Cerebellar cortex (tissue), 1 donor: ENCODE measurements at places on chromosomes 7 and 10.

GRCh38 chr10:29670761-29671160 lies 36.0 kb upstream of the SVIL start:
- DNase-seq = no peak

DNA sequence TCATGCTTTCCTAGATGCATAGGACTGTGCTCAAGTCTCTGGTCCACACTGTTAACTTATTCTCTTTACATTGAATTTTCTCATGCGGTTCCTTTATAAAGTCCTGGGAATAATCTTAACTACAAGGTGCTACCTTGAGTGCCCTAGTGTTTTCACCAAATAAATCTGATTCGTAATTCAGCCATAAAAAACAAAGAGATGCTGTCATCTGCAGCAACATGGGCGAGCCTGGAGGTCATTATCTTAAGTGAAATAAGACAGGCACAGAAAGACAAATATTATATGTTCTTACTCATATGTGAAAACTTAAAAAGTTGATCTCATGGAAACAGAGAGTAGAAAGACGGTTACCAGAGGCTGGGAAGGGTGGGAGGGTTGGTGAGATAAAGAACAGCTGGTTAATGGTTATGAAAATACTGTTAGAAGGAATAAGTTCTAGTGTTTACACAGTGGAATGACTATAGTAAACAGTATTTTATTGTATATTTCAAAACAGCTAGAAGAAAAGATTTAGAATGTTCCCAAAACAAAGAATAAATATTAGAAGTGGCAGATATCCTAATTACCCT lies 38.3 kb downstream of the NT5C3A start:
- no peak for DNase-seq

DNA sequence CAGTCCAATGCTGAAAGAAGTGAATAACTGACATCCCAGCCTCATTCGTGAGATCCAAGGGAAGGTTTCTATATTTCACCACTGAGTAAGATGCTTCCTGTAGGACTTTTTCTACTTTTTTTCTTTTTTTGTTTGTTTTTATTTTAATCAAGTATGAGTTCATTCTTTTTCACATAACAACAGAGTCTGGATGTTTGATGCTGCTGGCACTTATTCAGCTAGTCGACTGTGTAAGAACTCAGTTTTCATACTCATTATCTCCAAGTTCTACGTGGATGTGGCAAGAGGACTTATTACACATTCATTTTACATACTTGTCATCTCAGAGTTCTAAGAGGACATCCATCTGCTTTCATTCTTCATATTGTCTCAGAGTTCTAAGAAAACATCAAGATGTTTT lies 86.9 kb downstream of the CPXM2 start:
- no peak for DNase-seq

- no peak for DNase-seq
Observed at GRCh38 chr7:142908921-142909890, 23.7 kb upstream of the TRPV6 start.

DNA sequence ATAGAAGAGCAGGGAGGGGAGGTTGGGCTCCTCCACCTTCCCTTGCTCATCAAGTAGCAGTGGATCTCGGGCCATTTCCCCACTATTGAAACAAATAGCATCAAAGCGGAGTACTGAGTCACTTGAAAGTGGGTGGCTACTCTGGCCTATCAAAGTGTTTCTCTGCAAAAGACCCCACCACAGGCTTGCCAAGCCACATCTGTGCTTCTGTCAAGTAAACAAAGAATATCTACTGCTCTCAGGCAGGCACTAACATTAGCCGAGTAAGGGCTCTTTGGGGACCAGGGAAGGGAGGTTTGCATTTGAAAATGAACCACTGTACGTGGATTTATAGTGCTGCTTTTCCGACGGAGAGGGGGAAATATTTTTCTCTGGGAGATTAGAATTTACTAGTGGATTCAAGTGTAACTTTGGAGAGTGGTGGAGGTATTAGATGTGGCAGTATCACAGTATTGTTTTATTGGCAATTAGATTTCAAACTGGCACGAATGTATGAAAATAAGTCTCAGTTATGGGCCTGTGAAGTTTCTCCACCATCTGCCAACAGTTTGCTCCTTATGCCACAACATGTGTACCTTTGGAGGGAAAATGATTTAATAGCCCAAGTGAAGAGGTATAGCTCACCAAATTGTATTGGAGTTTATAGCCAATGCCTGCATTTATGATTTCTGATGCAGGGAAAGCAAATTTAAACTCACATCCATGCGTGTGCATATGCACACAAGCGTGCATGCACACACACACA lies 97.5 kb downstream of the RPS24 start:
- DNase-seq = no peak

DNA sequence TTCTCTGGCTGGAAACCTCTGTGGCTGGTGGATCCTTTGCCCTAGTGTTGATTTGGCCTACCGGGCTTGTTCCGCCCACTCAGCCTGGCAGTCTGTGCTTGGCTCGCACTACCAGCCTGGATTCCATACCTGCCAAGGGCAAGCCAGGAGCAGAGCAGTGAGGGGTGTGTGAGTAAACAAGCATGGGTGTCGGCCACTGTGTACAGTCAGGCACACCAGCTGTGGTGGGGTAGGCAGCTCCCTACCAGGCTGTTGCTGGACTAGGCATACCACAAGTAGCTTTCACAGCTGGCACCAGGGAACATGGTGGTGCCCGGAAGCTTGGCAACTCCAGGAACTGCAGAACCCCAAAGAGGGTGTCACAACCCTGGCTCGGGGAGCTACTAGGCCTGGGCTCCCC lies 942.9 kb upstream of the LRRN3 start:
- no peak for DNase-seq

DNA sequence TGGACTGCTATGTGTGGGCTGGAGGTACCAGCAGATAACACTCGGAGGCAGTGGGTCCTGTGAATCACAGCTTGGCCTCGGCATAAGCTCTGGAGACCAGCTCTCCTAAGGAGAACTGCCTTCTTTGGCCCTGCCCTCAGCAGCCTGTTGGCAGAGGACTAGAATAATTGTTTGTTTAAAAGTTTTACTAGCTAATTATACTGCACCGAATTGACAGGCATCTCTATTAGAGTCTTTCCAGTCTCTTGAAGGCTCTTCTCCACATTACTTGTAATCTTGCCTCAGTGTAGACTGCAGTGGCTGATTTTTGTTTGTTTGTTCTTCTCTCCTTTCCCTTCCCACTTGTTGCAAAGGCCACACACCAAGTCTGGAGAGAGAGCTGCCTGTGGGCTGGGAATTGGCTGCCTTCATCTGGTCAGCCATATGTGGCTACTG lies 183.2 kb downstream of the AUTS2 start:
- no peak for DNase-seq

DNA sequence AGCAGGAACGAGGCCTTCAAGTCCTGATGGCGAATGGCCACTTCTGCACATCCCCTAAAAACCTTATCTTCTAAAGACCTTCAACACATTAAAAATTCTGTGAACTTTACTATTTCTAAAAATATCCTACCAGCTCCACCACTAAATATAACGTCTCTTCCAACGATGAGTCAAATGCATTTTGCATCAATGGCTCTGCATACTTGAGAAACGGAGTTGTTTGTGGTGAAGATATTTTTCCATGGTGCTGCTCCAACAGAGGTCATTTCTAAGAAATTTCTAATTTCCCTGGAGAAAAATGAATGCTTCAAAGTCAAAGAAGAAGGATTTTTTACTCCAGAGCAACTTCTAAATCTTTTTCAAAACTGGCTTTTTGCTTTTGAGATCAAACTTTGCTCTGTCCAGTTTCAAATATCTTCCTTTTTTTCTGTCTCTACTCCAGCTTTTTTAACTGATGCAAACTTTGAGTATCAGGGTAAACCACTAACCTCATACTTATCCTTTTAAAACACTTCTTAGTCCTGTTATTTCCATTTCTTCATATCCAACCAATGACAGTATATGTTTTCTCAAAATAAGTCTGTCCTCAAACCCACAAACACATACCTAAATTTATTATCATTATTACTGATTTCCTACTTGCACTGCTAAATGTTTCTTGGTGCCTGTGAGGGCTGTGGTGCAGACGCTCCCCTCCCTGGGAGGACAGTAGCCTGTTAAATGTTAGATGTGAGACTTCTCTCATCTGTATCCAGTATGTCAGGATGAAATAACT lies 258.1 kb downstream of the KLF6 start:
- no peak for DNase-seq

DNA sequence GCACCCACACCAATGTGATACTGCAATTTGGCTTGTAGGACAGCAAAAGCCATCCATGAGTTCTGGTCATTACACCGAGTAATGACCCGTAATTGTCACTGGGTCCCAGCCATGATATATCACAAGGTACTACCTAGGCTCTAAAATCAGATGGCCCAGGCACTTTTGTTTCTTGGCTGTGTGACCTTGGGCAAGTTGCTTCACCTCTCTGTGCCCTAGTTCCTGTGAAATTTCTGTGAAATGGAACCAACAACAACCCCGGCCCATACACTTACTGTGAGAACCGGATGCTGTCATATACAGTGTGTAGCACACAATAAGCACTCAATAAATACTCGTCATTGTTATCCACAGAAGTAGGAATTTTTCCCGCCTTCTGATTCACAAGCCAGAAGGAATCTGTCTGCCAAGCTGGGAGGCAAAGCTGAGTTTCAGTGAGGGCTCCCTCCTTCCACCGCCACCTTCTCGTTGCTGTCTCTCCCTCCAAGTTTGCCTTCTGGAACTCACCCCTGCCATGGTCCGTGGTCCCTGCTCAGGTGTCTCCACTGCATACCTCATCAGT lies 6.4 kb upstream of the CYTH3 start:
- no peak for DNase-seq

- DNase-seq = no peak
Observed at GRCh38 chr10:70772627-70773026, 12.6 kb downstream of the TBATA start.

DNA sequence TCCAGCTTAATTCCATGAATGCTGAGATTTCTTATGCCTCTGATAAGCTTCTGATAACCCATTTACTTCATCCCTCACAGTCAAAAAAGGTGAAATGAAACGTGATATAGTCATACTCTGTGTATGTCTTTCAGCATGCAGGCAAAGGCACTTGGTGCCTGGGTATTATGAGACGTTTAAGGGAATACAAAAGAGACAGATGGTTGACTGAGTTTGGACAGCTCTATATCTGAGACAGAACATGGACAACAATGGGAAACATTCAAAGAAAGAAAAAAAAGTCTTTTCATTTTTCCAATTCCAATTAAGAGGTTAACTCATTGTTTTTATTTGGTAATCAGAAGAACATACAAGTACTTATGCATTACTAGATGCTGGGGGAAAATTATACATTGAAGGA lies 96.2 kb downstream of the PPP1R17 start:
- no peak for DNase-seq

DNA sequence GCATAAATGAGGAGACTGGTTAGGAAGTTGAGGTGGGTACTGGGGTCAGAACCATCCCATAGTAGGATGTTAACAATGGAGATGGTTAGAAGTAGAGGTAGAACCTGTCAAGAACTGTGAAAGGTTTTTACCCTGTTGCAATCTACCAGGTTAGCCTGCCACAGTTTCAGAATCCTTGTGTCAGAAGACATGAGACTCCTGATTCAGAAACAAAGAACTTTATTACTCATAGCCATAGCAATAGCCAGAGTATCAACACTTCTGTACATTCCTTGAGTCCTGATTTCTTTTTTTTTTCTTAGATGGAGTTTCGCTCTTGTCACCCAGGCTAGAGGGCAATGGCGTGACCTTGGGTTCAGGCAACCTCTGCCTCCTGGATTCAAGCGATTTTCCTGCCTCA lies 200.9 kb downstream of the GRM3 start:
- no peak for DNase-seq

DNA sequence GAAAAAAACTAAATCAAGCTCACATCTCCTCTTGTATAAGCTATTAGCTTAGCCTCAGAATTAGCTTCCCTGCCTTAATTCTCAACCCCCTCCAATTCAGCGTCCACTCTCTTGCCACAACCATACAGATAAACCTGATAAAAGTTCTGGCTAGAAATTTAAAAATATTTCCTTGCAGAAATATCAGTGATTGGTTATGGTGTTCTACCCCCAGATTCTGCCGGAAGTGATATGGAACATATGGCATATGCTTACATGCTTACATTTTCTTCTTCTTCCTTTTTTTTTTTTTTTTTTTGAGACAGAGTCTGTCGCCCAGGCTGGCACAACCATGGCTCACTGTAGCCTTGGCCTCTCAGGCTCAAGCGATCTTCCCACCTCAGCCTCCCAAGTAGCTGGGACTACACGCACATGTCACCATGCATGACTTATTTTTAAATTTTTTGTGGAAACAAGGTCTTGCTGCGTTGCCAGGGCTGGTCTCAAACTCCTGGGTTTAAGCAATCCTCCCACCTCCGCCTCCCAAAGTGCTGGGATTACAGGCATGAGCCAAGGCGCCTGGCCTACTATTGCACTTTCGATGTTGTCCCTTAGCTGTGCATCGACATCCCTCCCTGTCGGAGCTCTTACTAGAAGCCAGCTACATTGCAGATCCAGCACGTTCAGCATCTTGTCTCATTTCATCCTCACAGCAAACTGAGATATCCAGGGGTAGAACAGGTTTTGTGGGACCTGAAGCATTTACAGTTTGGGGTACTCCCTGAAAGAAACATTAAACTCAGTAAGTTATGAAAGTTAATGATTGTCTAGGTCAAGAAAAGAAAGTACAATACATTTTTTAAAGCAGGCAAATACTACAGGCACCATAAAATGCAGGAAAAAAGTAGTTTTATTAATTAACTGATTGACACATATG lies 205.6 kb upstream of the TCF7L2 start:
- no peak for DNase-seq

DNA sequence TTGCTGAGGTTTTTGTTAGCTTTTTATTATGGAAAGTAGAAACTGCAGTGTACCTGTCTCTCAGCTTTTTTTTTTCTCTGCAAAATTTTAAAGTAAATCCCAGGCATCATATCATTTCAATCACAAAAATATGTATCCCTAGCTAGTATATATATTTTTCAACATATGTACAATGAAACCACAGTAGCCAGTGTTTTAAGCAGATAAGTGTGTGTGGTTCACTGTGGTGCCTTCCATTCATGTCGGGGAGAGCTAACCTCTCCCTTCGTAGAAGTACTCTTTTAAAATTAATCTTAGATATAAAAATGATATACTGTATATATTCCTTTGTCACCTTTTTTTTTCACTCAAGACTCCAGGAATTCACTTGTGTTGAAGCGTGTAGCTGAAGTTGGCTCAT lies 22.7 kb downstream of the CUL1 start:
- no peak for DNase-seq
